Umbilical cord (tissue), 2 donors: ENCODE measurements at places on chromosomes 3 and 15.

DNA sequence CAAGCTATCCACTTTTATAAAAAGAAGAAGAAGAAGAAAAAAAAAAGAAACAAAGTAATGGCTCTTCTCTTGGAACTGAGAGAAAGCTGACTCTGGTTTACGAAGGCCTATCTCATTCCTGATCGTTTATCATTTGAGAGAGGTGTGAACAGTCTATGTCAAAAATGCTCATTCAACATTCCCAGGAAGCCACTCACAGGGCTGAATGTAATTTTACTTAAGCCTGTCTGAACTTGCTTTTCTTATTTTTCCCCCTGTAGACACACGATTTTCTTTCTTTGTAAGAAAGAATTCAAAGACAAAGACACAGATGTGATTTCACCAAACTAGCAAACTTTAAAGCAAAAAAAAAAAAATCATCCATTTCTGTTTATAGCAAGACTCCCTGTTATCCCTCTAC is 805.8 kb downstream of the FHIT start:
- peak; percentile 53 for DNase-seq

GRCh38 chr3:189502676-189503257 is 128.4 kb upstream of the TP63 start:
- no peak for DNase-seq

GRCh38 chr3:78507196-78507984 is 1260.4 kb downstream of the ROBO1 start:
- no peak for DNase-seq

- DNase-seq: peak; percentile 83
Measured at GRCh38 chr15:48963524-48964113, at the start of gene SHC4. Gene SHC4 (minus strand): TSS chr15:48963919. CDS start chr15:48963015, 904 bp downstream.

DNA sequence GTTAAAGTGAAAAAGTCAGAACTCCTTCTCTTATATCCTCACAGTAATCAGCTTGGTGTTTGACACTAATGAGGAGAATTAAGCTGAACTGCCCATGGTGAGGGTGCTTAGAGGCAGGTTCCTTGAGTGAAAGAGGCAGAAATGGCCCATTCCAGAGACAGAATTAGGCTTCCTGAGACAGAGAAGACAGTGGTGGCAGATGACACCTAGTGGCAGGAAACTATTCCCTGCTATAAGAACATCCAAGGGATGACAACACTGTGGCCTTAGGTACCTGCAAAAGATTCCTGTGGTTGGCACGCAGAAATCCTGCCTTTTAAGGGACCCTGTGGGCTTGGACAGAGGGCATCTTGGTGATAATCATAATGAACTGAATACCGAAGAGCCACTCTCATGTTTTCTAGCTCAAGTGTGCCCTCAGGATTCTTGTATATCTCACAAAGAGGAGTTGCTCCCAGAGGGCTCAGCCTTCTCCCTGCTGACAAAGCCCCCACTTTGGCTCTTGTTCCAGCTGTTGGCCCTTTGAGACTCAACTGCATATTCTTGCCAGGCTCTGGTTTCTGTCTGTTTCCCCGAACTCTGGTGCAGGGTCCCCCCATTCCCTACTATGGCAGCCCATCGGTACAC is 56.0 kb downstream of the KBTBD12 start:
- peak; percentile 65 for DNase-seq

DNA sequence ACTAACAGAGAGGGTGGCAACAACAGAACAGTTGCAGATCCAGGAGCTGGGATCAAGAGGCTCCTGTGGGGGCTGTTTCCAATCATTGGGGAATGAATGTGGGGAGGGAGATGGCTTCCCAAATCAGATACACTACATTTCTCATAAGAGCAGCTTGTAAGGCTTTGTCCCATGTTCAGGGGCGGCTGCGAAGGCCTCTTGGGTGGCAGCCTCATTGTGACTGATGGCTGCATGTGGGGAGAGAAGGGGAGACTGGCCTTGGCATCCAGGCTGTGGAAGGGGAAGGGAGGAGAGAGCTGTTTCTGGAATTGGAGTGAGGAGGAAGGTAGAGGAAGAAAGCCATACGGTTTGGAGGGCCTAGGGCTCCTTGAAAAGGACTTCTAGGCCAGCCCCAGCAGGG is 326.6 kb upstream of the RGMA start:
- DNase-seq: no peak

DNA sequence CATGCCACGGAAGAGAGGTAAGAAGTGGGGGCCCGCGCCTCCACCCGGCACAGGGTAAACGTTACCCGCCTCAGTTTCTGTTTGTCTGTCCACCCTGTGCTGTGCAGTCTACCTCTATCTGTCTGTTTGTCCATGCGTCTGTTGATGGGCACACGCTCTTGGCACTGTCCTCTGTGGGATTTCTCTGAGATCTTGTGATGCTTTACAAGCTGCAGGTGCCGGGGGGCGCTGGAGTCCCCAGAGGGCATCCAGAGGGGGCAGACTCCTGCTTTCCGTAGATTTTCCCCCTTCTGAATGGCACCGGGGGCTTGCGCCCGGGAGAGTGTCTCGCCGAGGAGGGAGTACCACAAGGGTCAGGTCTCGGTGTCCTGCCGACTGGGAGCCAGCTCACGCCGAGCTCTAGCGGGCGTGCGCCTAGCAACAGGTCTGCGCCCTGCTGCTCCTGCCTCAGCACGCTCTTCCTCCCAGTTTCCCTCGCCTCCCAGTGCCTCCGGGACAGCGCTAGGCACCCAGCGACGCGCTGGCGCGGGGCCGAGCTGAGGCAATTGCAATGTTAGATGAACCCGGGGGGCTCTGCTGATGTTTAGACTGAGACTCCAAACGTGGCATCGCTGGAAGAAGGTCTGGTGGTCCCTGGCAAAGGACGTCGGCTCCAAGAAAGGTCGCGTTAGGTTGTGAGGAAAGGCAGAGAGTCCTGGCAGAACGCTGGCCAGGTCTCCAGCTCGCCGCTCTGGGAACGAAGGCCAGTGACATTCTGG is 667 bp downstream of the CEMIP start:
- DNase-seq: no peak

DNA sequence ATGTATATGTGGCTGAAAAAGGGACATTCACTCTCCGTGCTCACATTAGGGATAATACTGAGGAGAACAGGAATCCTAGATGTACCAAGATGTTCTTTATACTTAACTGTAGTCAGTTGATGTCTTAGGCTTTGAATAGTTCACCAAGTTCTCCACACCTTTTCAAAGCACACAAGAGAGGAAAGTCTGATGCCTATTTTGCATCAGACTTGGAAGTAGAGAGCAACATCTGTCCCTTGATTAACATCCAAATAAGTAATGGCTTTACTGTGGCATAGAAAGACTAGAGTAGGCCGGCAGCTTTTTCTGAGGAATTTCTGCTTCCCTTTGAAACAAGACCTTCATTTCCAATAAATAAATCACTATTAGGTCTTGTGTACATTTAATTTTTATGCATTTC is 34.0 kb downstream of the PIGB start:
- DNase-seq: no peak

DNA sequence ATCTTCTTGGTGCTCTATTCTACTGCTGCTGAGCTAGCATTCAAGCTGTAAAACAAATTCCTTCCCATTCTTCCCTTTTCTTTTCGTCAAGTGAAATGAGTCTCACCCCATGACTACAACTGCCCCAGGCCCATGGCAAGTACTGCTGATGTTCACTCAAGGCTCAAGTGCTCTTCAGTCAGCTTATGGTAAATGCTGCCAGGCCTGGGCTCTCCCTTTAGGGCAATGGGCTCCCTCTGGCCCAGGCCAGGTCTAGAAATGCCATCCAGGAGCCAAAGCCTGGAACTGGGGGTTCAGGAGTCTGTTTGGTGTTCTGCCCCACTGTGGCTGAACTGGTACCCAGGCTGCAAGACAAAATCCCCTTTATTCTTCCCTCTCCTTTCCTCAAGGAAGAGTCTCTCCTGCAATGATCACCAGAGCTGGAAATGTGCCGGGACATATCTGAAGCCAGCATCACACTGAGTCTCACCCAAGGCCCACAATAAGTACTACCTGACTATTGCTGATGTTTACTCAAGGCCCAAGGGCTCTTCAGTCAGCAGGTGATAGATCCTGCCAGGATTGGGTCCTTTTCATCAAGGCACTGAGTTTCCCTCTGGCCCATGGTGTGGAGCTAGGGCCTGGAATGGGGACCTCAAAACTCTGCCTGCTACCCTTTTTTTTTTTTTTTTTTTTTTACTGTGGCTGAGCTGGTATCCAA is 205.0 kb upstream of the STAC start:
- DNase-seq: no peak
